T-helper 9 cell (primary cell): ENCODE measurements at places on chromosomes 12 and 14.

DNA sequence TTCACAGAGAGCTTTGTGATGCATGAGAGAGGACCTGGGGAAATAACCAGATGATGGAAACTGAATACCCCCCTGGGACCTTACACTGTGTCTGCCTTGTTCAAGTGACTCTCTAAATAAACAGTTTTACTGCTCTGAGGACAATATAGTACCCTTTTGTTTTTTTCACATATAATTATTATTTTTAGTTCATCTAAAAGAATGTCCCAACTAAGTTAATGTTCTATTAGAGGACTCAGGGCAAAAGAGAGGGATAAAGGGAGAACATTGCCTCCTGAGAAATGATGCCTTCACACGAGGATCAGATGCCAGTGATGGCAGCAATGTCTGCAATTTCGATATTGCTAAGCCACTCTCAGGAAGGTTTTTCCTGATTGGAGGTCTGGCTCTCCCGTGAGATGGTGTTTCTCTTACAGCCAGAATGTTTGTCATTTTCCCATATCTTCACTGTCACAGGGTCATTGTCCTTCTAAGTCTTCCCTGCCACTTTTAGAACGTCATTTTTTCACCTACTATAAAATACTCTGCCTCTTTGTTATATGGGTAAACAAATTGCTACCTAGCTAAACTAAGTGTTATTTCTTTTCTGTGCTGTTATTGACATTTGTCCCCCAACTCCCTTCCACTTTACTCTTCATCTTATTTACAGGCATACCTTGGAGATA, 201.6 kb downstream of the RAD51B start:
- no peak for DNase-seq

GRCh38 chr12:66304296-66304900, 2.1 kb downstream of the HELB start:
- DNase-seq: no peak

DNA sequence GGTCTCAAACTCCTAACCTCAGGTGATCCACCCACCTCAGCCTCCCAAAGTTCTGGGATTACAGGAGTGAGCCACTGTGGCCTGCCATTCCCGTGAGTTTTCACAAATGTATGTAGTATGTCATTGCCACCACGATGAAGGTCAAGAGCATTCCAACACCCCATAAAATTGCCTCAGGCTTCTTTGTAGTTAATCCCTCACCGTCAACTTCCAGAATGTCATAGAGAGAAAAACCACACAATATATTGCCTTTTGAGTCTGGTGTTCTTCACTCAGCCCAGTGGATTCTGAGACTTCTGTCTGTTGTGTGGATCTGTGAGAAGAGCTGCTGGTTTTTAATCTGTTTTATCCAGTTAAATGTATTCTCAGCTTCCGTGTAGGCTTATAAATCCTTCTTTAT, 12.6 kb upstream of the CFAP251 start:
- DNase-seq: no peak

GRCh38 chr12:119838826-119839600, 38.1 kb downstream of the CIT start:
- no peak for DNase-seq

GRCh38 chr14:50947446-50947845, 3.2 kb upstream of the PYGL start:
- DNase-seq: no peak

DNA sequence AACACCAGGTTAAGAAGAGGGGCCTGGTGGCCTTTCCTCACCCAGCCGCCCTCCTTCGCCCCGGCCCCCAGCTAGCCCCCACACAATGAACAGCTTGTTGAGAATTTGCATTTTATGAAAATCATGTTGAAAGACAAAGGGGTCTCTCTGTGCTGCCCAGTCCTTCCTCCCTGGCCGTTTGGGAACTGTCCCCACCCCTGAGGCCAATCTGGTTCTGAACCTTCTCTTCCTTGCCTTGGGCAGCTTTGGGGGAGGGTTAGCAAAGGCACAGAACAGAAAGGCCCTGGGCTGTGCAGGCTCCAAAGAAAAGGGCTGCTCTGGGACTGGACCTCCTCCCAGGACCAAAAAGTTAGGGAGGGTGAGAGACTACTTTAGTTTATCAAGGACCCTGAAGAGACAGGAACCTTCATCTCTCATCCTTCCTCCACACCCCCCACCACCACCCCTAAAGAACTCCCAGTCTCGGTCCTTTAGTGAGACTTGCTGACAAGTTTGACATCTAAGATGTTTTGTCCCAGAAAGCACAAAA, 1.3 kb downstream of the TAMALIN start:
- no peak for DNase-seq

DNA sequence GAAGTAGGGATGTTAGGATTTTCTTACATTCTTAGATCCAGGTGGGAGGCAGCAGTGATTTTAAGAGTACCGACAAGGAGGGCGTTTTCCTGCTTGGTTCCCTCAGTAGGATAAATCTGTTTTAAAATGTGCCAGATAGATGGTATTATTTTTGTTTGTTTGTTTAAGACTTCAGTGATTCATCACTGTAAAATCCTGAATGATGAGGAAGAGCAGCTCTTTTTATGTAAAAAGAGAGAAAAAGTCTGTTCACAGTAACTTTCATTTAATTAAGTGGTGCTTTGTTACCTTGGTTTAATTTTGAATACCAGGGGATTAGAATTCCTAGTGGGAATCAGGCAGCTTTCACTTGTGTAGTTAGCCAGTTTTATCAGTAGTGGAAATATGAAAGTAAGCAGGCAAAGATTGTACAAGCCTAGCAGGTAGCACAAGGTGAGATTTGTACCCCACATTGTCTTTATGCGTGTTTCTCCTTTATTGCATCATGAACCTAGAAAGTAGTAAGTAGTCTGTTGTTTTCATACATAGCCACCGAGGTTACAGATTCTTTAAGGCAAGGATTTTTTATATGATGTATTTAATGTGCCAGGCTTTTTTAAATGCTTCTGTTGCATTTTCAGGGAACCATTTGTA, 349.6 kb downstream of the CCDC91 start:
- DNase-seq: no peak

GRCh38 chr14:64801046-64801445, 78.7 kb downstream of the SPTB start:
- DNase-seq: no peak

- no peak for DNase-seq
These were observed 3.0 kb downstream of the ZBTB1 start for GRCh38 chr14:64507376-64508156.

- no peak for DNase-seq
These were observed 203.2 kb downstream of the ZFP36L1 start for GRCh38 chr14:68589447-68590200.

DNA sequence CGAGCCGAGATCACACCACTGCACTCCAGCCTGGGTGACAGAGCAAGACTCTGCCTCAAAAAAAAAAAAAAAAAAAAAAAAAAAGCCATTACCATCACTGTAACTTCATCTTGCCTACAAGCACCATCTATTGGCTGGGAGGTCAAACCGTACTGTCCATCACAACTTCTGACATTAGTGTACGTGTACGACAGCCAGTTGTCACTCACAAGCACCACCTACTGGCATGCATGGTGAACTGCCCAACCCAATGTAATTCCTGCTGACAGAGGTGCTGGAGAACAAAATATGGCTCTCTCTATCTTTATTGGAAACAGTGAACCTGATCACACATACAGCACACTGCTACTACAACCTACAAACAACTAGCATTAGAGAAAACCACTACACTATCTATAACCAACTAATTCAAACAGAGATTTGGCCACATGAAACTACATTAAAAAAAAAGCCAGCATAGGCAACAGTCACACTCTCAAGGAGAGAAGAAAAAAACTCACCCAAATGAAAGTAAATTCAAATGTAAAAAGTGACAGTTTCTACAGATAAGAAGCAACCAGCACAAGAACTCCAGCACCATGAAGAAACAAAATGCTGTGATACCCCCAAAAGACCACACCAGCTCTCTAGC, 82.3 kb downstream of the PUS7L start:
- no peak for DNase-seq

- no peak for DNase-seq
These were observed 112.0 kb downstream of the GPHN start for GRCh38 chr14:66619952-66620351.

DNA sequence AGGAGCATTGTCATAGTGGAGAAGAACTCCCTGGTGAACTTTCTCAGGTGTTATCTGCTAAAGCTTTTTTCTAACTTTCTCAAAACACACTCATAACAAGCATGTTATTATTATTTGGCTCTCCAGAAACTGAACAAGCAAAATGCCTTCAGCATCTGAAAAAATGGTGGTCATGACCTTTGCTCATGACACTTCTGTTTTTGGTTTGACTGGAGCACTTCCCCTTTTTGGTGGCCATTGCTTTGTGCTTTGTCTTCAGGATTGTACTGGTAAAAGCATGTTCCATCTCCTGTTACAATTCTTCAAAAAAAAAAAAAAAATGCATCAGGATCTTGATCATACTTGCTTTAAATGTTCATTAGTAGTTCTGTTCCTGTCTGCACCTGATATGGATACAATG, 1241.6 kb upstream of the USP15 start:
- DNase-seq: no peak

DNA sequence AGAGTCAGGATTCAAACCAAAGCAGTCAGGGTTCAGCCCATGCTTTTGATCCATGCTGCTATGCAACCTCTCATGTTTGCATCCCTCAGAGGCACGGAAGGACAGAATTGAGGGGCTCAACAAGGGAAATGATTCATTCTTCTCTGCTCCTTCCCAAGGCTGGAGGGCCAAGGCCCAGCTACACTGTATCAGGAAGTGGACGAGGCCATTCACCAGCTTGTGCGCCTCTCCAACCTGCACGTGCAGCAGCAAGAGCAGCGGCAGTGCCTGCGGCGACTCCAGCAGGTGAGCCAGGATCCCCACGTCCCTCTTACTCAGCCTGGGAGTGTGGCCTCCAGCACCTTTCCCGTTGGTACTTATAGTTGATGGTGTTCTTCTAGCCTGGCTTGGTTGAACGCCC, 8.6 kb downstream of the ARHGEF40 start:
- no peak for DNase-seq

DNA sequence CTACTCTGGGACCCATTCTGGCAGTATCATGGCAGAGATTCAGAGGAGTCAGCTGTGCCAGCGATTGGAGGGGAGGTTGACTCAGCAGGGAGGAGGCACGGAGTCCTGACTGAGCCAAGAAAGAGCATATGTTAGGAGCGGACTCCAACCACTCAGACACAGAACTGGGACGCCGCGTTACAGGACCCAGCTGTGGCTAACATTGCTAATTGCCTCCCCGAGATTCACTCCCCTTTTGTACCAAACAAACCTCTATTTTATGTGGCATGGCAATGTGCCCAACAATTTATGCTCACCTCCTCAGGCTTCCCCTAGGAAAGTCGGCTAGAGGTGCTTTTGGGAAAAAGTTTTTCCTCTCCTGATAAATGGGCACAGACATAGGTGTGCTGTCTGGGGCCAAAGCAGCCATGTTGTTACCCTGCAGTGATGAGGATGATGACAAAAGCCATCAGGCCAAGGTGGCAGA, 15.2 kb upstream of the CLIP1 start:
- DNase-seq: no peak

GRCh38 chr12:3641428-3642018, 111.4 kb downstream of the CRACR2A start:
- no peak for DNase-seq

GRCh38 chr12:27493260-27493940, 30.6 kb upstream of the PPFIBP1 start:
- DNase-seq: no peak

DNA sequence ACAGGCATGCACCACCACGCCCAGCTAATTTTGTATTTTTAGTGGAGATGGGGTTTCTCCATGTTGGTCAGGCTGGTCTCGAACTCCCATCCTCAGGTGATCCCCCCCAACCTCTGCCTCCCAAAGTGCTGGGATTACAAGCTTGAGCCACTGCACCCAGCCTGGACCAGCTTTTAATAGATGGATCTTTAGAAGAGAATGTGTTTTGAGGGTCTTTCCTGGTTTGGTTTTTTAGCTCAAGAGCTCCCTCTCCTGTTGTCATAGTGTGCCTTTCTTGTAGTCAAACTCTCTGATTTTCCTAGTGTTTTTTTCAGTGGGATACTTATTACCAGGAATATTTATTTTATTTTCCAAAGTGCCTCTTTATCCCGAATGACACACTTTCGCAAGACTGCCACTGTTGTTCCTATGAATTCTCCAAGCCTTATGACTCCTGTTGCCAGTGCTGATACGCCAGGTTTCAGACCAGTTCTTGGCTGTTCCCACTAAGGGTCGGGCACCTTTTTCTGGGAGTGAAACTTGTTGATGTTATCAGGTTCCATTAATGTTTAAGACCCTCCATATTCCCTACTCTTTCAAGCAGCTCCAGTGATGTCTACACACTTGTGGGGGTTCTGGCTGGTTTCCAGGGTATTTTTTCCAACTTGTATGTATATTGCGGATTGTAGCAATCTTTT, 31.5 kb upstream of the LIMA1 start:
- DNase-seq: no peak

GRCh38 chr12:52647601-52648000, 4.4 kb downstream of the KRT2 start:
- DNase-seq: no peak

DNA sequence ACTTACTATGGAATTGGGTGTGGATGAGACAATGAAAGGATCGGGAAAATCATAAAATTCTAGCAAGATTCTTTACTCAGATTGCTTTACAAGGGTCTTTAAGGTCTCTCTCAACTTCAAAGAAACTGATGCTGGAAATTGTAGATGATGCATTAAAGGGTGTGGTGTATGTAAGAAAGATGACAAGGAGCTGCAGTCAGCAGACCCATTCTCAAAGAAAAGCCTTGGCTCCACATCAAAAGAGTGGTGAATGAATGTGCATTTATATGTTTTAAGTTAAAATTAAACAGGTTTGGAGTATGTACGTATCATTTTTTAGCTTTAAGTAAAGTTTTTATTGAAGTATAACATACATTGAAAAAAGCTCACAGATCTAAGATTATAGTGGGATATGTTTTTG, 194.5 kb downstream of the C12orf75 start:
- no peak for DNase-seq

DNA sequence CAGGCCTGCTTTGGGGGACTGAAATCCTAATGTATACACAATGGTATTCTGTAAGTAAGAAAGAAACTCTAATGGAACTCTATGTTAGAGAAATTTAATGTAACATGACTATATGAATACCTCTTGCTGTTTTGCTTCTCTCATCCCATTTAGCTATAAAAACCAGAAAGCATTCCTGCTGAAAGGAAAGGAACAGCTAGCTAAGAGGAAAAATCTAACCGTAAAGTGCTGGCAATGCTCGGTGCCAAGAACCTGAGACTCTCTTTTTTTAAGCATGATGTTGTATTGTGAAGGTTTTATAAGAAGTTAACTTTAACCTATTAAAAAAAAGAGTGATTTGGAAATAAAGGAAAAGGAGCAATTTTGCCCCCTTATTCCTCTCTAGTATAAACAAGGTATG, 75.6 kb upstream of the DACT1 start:
- DNase-seq: no peak

- no peak for DNase-seq
These were observed 2.1 kb upstream of the SERPINA1 start for GRCh38 chr14:94390372-94391086.

DNA sequence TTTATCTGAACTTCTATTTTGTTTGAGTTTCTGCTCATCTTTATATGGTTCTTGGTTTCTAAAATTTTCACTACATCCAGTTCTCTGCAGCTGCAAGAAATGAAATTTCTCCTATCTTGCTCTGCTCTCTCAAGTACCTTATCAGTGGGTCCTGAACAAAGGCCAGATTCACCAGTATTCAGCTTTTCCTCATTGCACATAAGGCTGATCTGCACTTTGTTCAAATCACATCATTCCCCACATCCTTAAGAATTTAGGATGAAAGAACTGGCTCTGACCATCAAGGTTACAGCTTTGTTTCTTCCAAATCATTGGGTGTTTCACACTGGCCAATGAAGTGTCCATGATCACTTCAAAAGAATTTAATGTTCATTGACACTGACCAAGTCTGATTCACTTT, 211.4 kb downstream of the GRIN2B start:
- DNase-seq: no peak

- no peak for DNase-seq
These were observed 10.7 kb downstream of the TTC5 start for GRCh38 chr14:20295067-20295466.
